ENCODE measurements at places on chromosomes 7 and 10.

- no peak for DNase-seq
Measured at GRCh38 chr10:18918532-18918931, 130.1 kb upstream of the MALRD1 start.

GRCh38 chr10:129761197-129761972 is 202.7 kb downstream of the EBF3 start:
- no peak for DNase-seq

GRCh38 chr7:83704564-83704963 is 55.6 kb upstream of the SEMA3E start:
- DNase-seq = no peak

- no peak for DNase-seq
Measured at GRCh38 chr7:116101704-116102103, 71.1 kb upstream of the TFEC start.

DNA sequence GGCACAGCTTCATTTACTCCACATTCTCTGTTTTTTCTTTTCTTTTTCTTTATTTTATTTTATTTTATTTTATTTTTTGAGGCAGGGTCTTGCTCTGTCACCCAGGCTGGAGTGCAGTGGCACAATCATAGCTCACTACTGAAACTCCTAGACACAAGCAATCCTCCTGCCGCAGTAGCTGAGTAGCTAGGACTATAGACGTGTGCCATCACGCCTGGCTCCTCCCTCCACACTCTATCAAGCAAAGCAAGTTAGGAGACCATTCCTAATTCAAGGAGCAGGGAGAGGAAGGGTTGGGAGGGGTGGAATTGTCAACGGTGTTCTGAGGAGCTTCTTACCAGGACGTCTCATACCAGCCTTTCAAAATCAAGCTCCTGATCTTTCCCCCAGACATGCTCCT is 52.4 kb downstream of the OAT start:
- DNase-seq = no peak

GRCh38 chr7:70598976-70599375 is 533.0 kb upstream of the GALNT17 start:
- DNase-seq = no peak

GRCh38 chr10:71766717-71767419 is 6.5 kb downstream of the VSIR start:
- no peak for DNase-seq

DNA sequence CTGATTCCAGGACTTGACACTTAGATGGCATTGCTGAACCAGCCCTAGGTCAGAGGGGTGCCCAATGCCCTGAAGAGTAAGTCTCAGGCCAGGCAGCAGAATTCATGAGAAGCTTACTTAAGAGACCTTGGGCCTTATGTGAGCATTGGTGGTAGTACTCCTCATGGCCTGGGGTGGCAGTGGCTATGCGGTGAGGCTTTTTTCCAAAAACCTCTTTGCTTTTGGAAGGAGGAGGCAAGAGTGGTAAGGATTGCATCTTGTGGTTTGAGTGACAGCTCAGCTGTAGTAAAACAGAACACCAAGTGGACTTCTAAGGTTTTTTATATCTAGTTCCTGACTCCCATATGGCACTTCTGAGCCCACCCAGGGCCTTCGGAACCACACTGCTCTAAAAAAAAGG is 459.0 kb upstream of the STEAP1 start:
- DNase-seq = no peak

DNA sequence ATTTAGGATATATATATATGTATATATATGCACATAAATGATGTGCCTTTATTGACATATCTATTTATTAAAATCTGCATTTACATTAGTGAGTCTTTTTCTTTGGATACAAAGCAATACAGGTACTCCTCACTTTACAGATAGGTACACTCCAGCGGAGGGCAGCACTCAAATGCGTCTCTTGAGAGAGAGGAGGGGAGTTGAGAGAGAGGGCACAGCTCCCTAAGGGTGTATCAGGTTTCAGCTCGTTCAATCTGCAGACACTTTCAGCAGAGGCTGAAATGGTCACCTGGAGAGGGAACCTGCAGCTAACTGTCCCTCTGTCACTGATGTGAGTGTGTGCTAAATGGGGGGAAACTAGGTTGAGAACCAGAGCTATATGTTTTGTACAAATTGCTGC is 21.5 kb downstream of the C10orf53 start:
- no peak for DNase-seq

DNA sequence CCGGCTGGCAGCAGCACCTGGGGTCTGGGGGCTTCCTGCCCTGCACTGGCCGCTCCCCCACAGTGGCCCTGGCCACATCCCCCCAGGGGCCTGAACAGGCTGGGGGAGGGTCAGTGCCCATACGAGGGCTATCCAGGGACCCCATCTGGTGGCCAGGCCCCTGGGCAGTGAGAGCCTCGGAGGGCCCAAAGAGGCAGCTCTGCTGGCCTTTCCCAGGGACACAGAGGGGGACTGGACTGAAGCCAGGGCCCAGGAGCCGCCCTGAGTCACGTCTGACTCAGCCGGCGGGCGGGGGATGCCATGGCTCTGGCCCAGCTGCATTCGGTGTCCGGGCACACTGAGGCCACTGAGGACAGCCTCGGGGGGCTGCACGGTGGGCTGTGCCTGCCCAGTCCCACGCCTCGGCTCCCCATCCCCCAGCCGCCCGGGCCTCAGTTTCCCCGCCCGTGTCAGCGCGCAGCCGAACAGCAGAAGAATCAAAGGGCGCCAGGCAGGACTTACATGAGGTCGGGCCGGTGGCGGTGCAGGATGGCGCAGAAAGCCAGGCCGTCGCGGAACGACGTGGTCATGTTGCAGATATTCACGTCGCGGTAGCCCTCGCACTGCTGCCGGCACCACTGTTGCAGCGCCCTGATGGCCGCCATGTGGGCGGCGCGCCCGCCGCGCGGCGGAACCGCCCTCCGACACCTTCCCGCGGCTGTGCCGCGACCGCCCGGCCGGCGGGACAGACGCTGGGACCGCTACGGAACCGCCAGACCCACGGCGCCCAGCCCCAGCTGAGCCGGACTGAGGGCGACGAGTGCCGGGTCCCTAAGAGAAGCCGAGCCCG is at the start of gene MICALL2:
Gene MICALL2, minus strand, starts transcription at position 788 of the 829 bp plus-strand sequence. Its CDS starts 144 bp downstream, at position 644.
- DNase-seq = no peak

DNA sequence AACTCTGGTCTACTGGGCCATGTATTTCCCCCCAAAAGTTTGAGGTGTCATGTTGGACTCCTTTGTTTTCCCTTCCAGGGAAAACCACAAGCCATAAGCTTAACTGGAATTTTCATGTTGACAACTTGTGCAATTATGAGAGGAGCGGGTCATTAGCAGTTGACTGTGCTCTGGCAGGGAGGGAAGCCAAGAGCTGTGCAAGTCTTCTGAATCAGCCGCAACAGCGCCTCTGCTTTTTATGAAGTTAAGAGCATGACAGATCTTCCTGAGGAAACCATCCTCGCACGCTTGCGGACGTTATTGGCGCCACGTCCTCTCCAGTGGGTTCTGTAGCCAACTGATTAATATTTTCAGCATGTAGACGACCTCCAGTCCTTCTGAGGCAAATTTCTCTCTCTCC is 148.7 kb upstream of the MKI67 start:
- no peak for DNase-seq

- DNase-seq = no peak
Measured at GRCh38 chr7:80392229-80393169, 119.4 kb downstream of the GNAT3 start.

DNA sequence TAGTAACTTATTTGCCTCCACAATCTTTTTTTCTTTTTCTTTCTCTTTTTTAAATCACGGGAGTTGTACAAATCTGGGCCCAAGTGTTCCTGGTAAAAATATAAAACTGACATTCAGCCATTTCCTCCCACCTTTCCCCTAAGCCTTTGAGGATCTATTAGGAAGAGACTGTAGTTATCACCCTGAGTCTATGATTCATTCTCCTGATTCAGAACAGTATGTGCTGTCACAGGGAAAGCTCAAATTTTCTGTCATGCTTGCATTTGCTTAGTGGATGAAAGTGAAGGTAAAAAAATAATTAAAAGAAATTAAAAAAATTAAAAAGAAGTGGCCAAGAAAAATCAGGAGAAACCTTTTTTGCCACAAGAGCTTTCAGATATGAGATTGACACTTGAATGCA is 71.7 kb downstream of the KIF20B start:
- DNase-seq = no peak

GRCh38 chr7:107147464-107148393 is 21.1 kb upstream of the HBP1 start:
- peak; percentile 34 for DNase-seq

DNA sequence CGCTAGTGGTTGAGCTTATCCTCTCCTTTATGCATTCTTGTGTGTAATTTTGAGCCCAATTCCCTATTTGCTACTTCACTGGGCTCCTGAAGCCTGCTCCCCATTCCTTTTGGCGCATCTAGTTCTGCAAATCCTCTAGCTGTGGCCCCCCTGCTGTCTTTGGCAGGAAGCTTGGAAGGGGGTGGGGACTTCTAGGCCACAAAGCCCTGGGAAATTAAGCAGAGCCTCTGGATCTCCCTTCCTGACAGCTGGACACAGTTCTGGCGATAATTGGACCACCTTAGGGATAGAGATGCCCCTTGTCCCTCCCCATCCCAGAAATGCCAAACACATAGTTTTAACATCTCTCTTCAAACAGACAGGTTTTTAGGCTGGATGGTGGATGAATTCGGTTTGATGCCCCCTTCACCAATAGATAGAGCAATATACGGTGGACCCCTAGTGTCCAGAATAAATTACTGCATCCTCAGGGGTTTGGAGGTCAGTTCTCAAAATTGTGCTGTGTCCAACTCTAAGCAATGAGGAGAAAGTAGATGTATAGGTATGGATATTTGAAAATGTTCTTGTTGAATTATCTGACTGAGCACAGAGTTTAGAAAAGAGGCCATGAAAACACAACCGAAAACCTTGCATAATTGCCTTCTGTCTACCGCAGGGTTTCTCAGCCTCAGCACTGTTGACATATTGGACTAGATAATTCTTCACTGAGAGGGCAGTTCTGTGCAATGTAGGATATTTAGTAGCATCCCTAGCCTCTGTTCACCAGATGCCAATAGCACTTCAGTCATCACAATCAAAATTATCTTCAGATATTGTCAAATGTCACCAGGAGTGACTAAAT is 75.5 kb downstream of the PAPSS2 start:
- DNase-seq = peak; percentile 56

DNA sequence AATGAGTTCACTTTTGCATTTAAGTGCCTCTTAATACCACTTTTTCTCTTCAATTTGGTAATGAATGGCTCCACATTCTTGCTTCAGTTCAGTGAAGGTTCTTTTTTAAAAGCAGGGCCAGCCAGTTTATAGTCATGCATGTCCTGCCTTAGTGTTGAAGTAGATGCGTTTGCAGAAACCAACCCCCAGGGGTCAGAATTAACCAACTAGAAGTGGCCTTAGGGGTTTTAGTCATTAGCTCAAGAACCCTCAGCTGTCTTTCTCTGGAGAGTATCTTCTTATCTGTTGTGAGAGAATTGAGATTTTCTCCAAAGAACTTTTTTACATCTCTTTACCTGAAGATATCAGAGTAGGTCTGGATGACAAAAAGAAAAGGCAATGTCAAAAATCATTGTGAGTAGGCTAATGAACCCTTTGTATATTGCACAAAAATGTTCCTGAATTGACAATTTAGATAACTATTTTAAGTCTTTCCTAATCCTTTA is 82.2 kb downstream of the PIK3CG start:
- DNase-seq = peak; percentile 73

DNA sequence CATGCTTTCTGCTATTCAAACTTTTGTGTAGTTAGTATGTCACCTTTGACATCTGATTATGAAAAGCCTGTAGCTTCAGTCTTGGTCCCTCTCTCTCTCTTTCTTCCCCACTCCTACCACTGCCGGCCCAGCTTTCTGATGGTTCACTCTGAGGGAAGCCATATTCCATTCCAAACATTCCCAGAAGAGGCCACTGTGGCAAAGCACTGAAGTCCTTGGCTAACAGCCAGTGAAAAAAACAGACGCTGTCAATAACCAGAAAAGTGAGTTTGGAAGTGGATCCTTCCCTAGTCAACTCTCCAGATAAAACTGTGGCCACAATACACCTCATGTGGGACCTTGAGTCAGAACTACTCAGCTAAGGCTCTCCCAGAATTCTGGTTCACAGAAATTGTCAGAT is 950.7 kb upstream of the PHF14 start:
- no peak for DNase-seq

GRCh38 chr7:154566877-154567276 is 436.0 kb downstream of the PAXIP1 start:
- DNase-seq = no peak

DNA sequence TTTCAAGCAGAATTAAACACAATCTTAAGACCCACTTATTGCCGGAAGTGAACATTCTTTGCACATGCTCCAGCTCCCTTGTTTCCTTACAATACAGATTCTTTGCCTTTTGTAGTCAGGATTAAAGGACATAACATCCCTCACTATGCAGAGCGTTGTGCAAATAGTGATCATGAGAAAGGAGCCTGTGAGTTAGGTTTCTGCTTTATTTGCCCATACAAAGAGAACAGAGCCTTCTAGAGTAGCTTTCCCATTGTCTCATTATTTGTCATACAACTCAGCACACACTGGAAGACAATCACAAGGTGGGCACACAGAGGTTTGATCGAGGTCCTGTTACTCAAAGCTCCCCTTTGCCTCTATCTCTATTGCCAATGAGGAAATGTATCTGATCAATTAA is 48.2 kb upstream of the WDR11 start:
- DNase-seq = no peak

DNA sequence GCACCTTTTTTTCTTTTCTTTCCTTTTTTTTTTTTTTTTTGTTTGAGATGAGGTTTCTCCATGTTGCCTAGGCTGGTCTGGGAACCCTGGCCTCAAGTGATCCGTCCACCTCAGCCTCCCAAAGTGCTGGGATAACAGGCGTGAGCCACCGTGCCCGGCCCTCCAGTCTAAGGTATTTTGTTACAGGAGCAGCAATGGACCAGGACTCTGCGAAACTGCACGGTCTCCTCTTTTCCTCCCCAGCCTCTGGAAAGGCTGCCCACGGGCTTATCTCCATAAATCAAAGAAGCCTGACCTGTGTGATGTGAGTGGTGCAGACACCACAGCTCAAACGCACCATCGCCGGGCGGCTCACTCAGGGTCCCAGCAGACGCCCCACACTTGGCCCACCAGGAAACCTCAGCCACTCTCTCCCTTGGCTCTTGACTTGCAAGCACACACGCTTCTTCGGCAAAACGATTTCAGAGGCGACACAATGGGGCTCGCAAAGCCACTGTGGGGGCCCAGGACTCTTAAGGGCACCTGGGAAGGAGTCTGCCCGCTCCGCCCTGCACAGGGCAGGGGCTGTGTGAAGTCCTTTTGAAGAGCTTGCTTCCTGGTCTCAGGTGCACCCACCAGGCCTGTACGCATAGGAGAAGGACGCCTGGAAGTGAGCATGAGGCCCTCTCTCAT is 20.6 kb downstream of the WDR86 start:
- DNase-seq = no peak

DNA sequence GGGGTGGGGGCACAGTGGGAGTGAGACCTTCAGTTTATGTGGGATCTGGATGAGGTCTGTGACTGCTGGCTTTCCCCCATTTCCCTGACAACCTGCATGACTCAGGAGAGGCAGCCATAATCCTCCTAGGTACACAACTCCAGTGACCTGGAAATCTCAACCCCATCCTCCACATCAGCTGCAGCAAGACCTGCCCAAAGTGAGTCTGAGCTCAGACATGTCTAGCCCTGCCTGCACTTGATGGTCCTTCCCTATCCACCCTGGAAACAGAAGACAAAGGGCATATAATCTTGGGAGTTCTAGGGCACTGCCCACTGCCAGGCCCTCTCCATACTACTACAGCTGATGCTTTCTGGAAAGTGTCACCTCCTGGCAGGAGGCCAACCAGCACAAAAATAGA is 75.6 kb downstream of the GRM8 start:
- no peak for DNase-seq
